ENCODE measurements at places on chromosomes 3 and 15.

DNA sequence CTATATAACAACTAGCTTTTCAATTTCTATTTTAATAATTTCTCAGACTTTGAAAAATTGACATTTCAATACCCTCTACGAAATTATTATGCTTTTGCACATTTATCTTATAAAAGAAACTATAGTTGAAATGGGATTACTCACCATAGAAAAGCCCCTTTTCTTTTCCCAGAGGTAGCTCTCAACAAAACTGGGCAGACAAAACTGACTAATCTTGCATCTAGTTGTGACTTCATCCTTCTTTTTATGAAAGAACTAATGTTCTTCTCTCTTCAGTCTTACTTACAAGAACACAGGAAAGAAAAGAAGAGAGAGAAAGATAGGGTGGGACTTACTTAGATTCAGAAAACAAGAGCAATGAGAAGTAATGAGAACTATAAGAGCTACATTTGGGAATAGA, 61.0 kb downstream of the GPR160 start:
- no peak for DNase-seq

GRCh38 chr3:194382196-194382891, 12.8 kb upstream of the LRRC15 start:
- no peak for DNase-seq

- no peak for DNase-seq
These were observed 874 bp downstream of the INO80 start for GRCh38 chr15:41115161-41115651.

DNA sequence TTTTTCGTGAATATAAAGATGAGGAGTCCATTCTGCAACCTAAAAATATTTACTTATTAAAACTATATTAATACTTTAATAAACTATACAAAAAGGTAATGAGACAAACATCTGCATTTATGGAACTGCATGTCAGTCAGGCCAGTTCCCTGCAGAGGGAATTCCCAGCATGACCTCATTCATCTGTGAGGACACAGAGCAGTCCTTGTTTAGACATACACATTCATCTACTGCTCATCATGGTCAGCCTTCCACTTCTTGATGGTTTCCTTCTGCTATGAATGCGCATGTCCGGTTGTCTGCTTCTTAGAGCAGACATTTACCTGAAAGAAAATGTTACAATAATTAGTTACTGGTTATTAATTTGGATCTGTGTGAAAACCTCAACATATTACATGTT, 3.3 kb upstream of the ACTR8 start:
- DNase-seq: no peak

GRCh38 chr3:38713121-38713520, 63.6 kb upstream of the SCN5A start:
- DNase-seq: no peak

DNA sequence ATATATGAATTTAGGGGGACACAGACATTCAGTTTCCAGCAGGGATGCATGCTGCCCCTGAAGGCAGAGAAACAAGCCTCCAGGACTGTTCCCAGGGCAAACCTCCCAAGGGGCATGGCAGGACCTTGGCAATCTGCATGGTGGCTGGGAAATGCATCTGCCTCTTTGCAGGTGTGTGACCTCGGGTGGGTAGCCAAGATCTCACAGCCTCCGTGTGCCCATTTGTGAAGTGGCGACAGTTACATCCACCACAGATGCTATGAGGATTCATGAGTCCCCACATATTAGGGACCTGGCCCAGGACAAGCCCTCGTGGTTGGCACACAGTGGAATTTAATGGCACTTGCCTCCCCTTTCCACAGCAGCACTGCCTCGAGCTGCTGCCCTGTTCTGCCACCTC, 29.9 kb downstream of the SLC28A1 start:
- no peak for DNase-seq

GRCh38 chr3:72427624-72428023, 420.6 kb downstream of the SHQ1 start:
- no peak for DNase-seq

DNA sequence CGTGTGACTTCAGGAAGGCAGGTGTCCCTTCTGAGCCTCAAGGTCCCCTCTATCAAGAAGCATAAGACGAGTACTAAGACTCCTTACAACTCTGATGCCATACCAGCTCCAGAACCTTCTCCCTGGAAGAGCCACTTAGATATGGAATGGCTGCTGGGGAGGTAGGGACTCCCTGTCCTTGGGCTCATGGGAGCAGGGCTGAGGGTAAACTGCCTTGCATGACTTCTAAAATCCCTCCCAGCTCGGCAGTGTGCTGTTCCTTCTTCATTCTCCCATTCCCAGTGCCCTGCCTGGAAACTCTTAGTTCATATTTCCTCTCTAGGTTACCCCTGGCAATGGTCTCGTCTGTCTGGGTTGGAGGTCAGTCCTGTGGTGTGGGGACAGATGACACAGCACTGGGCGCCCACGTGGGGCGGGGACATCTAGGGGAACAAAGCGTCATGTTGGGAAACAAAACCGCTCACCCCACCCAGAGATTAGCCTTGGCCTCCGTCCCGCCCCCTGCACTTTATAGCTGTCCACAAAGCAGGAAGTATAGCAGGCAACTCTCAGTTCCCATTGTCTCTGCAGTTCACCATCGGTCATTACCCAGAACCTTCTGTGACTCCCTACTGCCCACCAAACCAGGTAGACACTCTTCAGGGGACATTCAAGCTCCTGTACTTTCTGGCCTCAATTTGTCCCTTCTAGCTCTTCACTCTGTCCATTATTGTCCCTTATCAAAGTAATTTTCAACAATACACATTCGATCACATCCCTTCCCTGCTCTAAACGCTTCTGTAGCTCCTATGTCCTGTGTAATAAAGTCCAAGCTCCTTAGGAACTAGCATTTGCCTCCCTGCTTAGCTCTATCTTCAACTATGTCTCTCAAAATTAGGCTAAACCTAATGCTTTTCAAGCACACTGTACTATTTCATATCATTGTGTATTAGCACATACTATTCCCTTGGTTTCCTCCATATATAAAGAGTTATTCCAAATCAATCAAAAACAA, 73.8 kb downstream of the IQSEC1 start:
- no peak for DNase-seq

GRCh38 chr3:194352667-194353246, 1.6 kb upstream of the CPN2 start:
- no peak for DNase-seq

GRCh38 chr15:77030048-77030927, 35.4 kb downstream of the PSTPIP1 start:
- no peak for DNase-seq

DNA sequence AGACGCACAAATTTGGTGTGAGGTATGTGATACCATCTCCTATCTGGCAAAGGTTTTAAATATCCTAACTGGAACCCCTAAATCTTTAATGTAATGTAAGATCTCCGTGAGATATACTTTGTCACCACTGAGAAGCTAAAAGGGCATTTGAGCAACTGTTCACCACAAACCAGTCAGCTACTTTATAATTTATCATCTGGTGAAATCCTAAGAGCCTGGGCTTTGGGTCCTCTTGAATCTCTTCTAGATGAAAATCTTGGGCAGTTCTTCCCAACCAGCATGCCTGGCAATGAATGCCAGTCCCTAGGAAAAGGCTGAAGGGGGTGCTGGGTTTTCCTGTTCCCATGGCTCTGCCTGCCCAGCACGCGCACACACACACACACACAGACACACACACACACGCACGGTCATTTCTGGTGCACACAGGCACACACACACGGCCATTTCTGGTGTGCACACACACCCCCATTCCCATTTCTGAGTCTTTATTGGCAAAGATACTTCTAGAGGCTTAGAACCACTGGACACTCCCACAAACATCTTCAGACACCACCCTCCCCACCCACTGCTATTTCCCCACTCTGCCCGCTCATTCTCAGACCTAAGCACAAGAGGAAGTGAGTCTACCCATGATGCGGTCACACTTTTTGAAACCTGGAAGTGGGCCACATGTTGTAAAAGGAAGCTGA, 72.6 kb downstream of the MYO1E start:
- DNase-seq: peak; percentile 61

DNA sequence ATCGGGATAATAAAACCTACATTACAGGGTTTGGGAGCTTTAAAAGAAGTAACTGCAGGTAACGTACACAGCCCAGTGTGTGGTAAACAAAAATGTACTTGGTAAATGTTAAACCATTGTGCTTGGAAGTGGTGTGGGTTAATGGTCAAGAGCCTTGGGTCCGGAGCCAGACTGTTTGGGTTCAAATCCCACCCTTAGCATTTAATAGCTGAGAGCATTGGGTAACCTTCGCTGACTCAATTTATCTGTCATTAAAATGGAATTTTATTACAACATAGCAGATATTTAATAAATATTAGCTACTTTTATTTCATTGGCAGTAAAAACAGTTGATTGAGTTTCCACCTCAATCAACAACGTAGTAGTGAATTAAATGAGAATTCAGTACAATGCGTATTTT, 1.5 kb downstream of the FSTL1 start:
- no peak for DNase-seq

- no peak for DNase-seq
These were observed 6.3 kb downstream of the ZNF774 start for GRCh38 chr15:90358124-90359033.

Data from stimulated activated CD4-positive, alpha-beta T cell treated with anti-CD3 and anti-CD28 coated beads, TNF-alpha, amount 100 ng/mL, for 24 hours (primary cell).